GM19239 (cell line): ENCODE measurements at places on chromosomes 5 and 9.

GRCh38 chr5:154273963-154274827 lies 83.7 kb downstream of the GALNT10 start:
- no peak for DNase-seq

- peak; percentile 33 for DNase-seq
These were observed at the start of gene OCLN for GRCh38 chr5:69492391-69492922. TSS of gene OCLN (plus strand) at chr5:69492790. CDS start at chr5:69504245, 11,455 bp downstream.

DNA sequence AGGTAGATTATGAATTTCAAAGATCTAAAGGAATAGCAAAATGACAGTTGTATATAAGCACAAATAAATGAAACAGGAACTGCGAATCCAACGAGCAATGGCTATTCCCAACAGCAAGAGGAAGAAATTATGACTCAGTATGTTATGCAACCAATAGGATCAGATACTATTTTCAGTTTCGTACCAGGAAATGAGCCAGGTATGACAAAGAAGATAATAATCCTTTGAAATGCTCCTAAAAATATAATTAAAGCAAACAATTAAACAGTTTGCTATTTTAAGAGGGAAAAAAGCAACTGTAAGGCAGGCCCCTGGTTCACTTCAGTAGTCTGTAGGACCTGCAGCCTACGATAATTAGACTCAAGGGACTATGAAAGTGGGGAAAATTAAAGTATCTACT lies 58.9 kb downstream of the AUH start:
- DNase-seq: no peak

- no peak for DNase-seq
These were observed 101.4 kb downstream of the COL5A1 start for GRCh38 chr9:134742822-134743535.

DNA sequence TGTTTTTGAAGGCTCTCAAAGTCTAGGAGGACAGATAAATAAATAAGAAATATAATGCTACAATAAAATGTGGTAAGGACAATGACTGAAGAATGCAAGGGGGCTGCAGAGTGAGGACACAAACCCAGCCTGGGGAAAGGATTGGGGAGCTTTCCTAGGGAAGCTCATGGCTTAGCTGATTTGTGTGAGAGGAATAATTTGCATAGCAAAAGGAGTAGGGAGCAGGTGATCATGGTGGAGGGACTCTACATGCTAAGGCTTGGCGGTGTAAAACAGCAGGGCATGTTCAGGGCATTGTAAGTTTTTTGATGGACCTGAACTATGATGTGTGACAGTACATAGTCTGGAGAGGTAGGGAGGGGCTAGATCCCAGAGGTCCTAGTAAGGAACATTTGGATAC lies 49.5 kb upstream of the CLINT1 start:
- no peak for DNase-seq

- DNase-seq: no peak
These were observed 93.3 kb upstream of the SLC44A1 start for GRCh38 chr9:105150991-105151685.

GRCh38 chr9:99377790-99378775 lies 156.0 kb downstream of the SEC61B start:
- no peak for DNase-seq

DNA sequence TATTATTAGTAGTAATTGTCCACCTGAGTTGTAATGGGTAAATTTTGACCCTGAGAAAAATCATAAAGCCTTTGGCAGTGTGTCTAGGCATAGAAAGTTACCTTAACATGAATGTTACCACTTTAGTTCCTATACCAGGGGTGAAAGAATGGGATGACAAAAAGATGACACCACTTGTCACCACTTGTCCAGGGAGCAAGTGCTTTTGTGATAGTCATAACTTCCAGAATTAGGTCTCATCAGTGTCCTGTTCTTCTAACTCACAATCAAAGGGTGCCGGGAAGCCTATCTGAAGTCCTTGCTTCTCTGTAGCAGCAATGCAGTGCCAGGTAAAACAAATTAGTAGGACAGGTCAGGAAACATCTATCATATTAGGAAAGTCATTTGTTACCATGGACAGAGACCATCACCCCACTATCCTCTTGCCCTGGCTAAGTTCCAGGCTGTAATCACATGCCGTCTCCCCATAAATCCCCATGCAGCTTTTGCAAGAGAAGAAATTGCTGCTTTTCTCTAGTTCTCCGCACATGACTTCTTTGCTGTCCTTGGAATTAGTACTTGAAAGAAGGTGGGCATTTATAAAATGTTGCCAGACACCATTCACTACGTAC lies 156.5 kb upstream of the SGCD start:
- no peak for DNase-seq

- no peak for DNase-seq
These were observed 222.1 kb downstream of the GOLPH3 start for GRCh38 chr5:31952067-31952466.
